Transverse colon (tissue), 4 donors: ENCODE measurements at places on chromosomes 1 and 21.

DNA sequence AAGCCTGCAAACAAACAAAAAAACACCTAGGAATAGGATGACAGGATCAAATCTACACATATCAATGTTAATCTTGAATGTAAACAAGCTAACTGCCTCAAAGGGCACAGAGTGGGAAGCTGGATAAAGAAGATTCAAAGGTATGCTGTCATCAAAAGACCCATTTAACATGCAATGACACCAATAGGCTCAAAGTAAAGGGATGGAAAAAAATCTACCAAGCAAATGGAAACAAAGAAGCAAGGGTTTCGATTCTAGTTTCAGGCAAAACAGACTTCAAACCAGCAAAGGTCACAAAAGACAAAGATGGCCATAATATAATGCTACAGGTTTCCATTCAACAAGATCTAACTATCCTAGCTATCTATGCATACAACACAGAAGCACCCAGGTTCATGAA, 16.2 kb upstream of the OR2T10 start:
- DNase-seq, result no peak

- DNase-seq, result peak; percentile 83
Measured at GRCh38 chr21:17462276-17462981, 50.4 kb upstream of the CXADR start.

DNA sequence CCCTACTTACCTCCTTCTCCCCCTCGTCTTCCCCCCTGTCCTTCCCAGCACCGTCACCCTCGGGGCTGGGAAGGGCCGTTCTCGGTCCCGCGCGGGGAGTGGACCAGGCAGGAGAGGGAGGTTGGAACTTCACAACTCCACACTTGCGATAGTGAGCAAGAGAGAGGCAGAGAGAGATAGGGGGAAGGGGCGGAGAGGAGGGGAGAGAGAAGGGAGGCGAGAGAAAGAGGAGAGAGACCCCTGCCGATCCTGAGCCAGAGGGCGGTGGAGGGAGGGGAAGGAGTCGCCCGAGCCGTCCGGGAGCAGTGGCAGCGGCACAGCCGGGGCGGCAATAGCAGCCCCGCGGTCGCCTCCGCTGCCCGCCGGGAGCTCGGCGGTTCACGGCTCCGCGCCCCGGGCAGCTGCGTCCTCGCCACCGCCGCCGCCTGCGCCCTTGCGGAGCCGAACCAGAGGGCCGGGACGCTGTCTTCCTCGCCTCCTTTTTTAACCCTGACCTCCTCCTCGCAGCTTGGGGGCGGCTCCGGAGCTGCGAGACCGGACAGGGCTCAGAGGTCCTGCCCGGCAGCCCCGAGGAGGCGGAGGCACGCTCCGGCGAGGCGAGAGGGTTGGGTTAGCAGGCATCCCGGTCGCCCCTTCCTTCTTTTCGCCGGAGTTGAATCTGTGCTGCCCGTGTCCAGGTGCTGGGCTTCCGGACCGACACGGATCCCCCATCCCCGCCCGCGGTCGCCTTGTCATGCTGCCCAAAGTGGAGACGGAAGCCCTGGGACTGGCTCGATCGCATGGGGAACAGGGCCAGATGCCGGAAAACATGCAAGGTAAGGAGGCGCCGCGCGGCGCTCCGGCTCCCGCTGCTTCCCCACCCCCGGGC, 11.7 kb downstream of the NR5A2 start:
- peak; percentile 55 for DNase-seq

DNA sequence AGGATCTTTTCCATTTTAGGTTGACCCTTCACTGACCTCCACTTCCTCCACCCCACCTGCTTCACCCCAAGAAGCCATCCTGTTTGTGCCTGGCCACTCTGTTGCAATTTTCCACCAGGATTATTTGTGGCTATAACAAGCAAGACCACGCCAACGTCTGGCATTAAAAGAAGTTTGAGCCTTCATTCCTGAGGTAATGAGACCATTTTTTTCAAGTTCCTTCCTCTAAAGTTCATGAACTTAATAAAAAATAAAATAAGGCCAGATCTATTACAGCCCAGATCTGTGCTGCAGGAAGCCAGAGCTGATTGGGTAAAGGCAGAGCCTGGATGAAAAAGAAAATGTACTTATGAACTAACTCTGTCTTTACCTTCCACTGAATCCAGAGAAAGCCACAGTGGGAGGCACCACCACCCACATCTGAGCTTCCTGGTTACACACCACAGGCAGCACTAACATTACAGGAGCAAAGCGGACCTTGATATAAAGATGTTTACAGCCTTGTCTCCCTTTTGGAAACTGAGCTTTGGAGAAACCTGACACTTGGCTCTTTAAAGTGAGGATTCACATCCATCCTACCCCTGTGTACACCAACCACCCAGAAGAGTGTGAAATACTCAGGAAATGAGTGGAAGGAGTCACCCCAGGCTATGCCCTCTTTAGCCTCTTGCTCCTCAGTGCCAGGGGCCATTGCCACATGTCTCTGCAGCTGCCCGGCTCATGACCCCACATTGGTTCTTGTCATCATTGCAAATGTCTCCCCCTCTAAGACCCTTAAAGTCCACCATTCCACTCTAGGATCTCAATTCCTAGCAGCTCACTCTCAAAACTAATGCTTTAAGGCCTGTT, 293.6 kb downstream of the PLPP3 start:
- DNase-seq, result no peak

- peak; percentile 7 for DNase-seq
Measured at GRCh38 chr21:42455196-42455595, 40.8 kb downstream of the RSPH1 start.

GRCh38 chr21:45357436-45358260, 47.3 kb upstream of the COL18A1 start:
- DNase-seq, result peak; percentile 24

GRCh38 chr1:204437796-204438570, 26.4 kb upstream of the PPP1R15B start:
- DNase-seq, result no peak

DNA sequence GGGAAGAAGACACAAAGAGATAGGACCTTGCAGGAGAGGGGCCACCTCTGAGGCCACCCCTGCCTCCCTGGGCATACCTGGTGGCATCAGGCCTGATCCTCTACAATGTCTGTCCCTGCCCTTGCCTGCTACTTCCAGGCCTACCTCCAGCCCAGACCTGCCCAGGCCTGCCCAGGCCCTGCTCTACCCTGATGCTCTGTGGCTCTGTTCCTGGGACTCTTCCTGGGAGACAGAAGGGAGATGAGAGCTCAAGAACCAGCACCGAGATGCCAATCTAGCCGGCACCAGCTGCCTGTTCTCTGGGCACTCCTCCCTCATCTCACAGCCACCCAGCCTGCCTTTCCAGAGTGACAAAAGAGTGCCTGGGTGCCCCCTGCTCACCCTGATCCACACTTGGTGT, 2.7 kb downstream of the CELF3 start:
- no peak for DNase-seq

- DNase-seq, result no peak
Measured at GRCh38 chr1:55402142-55402541, 187.0 kb upstream of the USP24 start.

GRCh38 chr1:8765198-8765597, 52.2 kb downstream of the RERE start:
- peak; percentile 19 for DNase-seq

DNA sequence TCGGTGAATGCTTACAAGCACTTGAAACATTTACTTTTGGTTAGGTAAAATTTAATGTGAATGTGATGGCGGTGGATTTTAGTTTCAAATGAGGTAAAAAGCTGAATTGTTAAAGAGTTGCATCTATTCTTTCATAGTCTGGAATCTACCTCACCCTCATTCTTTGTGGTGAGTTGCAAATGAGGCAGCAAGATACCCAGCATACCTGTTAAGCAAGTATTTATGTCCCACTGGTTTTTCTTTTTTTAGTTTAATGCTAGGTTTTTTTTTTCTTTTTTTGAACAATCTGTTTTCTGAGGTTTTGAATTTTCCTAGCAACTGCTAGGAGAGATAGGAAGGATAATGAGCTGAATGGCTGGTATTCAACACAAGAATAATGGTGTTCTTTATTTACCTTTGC, 127.9 kb upstream of the CACYBP start:
- DNase-seq, result no peak

DNA sequence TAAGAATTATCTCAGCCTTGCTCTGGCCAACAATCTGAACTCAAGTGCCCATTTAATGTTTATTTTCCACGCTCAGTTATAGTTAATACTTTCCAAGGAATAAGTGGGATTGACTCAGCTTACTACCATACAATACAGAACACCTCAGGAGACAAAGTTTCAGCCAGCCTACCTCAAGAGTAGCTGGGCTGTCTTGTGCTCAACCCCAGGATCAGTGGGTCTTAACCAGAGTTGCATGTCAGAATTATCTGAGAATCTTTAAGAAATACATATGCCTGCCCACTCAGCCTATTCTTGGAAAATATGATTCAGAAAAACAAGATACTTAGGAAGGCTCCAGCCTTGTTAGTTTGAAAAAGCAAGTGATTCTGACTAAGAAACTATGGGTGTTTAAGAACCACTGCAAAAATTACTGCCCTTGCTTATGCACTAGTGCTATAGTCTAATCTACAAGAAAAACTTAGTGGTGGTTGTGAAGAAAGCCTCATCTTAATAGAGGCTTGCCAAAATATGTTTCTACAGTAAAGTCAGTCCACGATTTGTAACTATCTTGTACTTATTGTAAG, 20.4 kb downstream of the CDC7 start:
- no peak for DNase-seq

GRCh38 chr1:58546520-58547308, at the start of gene OMA1:
Gene OMA1, minus strand, starts transcription at chr1:58546726. Its CDS starts 7,432 bp downstream, at chr1:58539294.
- peak; percentile 98 for DNase-seq

DNA sequence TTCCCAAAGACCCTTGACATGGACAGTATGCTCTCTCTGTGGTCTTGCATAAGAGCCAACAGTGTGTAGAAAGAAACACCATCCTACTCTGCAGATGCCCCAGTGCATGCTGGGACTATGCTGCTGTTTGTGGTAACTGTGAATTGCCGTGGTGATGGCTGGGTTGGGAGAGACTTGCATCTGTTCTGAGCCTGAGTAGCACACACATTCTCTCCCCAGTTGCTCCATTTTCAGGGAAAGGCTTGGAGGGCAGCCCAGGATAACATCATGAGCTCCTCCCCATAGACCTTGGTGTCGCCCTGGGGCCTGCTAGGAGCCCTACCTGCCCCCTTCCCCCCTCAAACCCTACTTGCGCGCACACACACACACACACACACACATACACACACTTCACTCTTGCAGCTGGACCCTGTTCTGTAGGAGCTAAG, 120.9 kb upstream of the IPO9 start:
- no peak for DNase-seq

DNA sequence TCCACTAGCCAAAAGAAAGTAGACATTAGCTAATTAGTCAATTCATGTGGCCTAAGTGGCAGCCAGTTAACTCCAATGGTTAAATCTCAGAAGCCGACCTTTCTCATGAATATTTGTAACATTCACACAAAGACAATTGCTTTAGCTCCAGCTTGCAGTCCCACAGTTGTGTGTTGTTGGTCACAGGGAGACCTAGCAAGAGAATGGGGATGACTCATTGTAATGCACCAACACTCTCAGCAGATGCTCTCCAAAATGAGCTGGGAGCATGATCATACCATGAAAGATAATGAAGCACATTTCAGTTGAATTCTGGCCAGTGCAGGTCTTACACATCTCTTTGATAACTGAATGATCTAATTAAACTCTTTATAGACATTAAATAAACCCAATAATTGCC, 160.4 kb downstream of the HLX start:
- DNase-seq, result no peak

GRCh38 chr1:77316006-77316405, 34.2 kb downstream of the AK5 start:
- no peak for DNase-seq

DNA sequence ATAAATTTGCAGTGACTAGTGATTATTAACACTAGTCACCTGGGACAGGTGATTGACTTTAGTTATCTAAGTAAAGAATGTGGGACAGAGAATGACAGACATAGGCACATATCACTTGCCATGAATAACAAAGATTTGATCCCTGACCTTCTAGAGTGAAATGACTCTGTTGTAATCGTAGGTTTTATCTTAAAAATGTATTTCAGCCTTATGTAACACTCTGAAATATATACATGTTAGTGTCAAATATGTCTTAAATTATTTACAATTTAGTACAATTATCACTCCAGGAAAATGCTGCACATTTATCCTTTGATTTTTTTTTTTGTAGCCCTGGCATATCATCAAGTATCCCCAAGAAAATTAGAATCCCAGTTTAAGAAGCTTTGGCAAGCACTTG, 186.4 kb upstream of the PTGFR start:
- DNase-seq, result no peak

GRCh38 chr1:214500340-214501055, 50.9 kb downstream of the PTPN14 start:
- no peak for DNase-seq

DNA sequence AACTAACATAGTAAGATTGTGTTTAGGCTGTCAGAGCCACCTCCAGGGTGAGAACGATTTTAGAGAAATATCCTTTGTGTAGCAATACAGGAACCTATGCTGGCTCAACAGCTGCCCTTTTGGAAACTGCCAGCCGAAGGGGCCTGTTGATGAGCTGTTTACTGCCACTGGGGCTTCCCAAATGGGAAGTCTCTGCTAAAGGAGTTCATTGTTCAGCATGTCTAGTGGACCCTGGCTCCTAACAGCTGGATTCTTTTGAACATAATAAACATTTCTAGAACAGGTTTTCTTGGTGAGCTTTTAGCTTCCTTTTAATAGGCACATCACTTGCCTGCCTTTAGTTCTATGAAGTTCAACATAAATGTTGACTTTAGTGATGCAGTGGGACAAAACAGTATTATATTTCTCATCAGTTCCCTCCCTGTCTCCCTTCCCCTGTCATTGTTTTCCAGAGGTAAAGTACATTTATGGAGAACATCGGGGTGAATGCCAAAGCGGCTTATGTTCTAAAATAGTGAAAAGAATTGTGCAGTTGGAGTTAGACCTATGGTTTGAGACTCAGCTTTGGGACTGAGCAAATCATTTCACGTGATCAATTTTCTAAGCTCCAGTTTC, 57.4 kb downstream of the UCK2 start:
- DNase-seq, result no peak

GRCh38 chr1:1135339-1136136, 19.6 kb upstream of the C1orf159 start:
- DNase-seq, result no peak

GRCh38 chr1:205963352-205964155, 20.3 kb upstream of the SLC26A9 start:
- no peak for DNase-seq

DNA sequence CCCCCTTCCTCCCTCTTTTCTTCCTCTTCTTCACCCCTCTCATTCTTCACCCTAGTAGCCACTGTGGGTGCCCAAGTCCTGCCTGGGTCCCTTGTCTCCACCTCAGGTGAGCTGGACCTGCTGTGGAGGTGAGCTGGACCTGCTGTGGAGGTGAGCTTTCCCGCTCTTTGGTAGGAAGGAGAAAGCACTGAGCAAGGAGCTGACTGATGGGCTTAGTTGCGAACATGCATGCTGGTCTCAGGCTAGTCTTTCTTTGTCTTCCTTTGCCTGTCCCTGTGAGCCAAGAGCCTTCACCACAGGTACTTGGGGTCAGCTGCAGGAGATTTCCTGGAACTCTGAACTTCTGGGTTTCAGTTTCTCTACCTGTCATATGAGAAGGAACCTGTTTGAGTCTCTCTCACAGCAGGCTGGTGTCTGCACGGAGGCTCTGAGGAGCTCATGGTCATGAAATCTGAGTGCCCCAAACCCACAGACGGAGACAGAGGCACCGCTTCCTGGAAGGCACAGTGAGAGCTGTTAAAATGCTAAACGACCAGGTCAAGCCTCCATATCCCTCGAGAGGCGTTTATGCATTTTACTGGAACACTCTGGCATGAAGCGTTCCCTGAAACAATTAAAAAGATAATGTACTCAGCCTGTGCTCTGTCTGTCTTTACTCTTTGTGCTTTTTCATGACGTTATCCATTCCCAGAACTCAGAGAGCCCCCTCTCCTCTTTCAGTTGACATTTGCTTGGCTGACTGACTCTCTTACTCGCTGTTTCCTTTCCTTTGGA, 69.5 kb downstream of the RHOU start:
- no peak for DNase-seq

GRCh38 chr1:154154534-154155191, at the start of gene NUP210L:
Gene NUP210L, minus strand, starts transcription at chr1:154155073.
- peak; percentile 32 for DNase-seq
